ENCODE measurements at places on chromosomes 3 and 15. TPM values are rescaled to one million over a fixed set of nuclear protein-coding genes. Genes with fewer than 3 reads are reported as not detected.

Gene CAMP
- total RNA-seq = not detected

Gene MUC20
- 6.4 TPM for total RNA-seq

Gene RASGRF1
- total RNA-seq = 0.55 TPM

Gene KBTBD13
- total RNA-seq = not detected

Gene STRIT1
- total RNA-seq = not detected

Gene MKRN3
- total RNA-seq = 0.86 TPM

Gene GUCA1C
- not detected for total RNA-seq

Gene SEMA5B
- total RNA-seq = not detected

Gene GOLGA8N
- 3.9 TPM for total RNA-seq

Gene SLC24A5
- total RNA-seq = not detected

Gene CDCP1
- total RNA-seq = 0.31 TPM
